Right ventricle myocardium superior (tissue), 1 donor: ENCODE measurements at places on chromosomes 16 and 17. TPM values are rescaled to one million over a fixed set of nuclear protein-coding genes. Genes with fewer than 3 reads are reported as not detected.
A peak's percentile ranks its signal among the peaks of the same experiment; 100 is the strongest.

The SMIM5 gene
- total RNA-seq = 12.5 TPM

The ELMO3 gene
- 0.54 TPM for total RNA-seq

- DNase-seq = peak; percentile 69
Observed at GRCh38 chr16:73794994-73795393, 501.6 kb upstream of the PSMD7 start.

- no peak for DNase-seq
Observed at GRCh38 chr17:32658470-32659418, 172.0 kb downstream of the CDK5R1 start.

GRCh38 chr16:7211781-7212180 lies 120.9 kb upstream of the RBFOX1 start:
- DNase-seq = no peak

DNA sequence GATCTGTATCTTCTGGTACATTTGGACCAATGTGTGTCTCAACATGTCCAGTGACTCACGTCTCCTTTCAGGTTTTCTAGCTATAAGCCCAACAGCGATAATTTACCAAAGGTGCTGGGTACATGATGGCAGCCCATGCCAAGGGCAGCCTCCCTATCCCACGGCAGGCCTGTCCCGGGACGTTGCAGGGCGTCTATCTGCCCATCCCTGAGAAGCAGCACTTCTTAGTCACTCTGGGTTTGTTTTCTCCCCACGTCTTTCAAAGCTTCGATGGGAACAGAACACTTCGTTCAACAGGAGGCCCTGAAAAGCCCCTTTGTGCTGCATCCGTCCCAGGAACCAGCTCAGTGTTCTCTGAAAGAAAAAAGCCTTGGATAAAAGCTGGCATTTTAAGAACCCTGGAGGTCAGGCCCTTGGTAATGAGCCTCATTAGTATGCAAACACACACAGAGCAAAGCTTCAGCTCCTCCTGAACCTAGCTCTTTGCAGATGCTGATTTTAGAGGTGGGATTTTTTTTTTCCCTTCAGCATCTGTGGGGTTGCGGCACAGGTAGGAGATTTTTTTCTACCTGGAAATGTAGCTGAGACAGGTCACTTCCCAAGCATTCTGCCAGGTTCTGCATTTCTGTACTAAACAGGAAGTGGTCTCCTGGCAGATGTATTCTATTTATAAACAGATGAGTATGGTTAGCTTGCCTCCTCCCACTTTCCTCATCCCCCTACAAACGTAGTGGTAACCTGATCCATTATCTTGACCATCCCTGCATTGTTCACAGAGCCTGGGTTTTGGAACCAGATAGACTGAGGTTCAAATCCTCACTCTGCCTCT lies 17.5 kb upstream of the MT4 start:
- DNase-seq = no peak

The TENT4B gene
- 7.7 TPM for total RNA-seq

GRCh38 chr16:87227296-87227951 lies 89.8 kb downstream of the C16orf95 start:
- peak; percentile 58 for DNase-seq

DNA sequence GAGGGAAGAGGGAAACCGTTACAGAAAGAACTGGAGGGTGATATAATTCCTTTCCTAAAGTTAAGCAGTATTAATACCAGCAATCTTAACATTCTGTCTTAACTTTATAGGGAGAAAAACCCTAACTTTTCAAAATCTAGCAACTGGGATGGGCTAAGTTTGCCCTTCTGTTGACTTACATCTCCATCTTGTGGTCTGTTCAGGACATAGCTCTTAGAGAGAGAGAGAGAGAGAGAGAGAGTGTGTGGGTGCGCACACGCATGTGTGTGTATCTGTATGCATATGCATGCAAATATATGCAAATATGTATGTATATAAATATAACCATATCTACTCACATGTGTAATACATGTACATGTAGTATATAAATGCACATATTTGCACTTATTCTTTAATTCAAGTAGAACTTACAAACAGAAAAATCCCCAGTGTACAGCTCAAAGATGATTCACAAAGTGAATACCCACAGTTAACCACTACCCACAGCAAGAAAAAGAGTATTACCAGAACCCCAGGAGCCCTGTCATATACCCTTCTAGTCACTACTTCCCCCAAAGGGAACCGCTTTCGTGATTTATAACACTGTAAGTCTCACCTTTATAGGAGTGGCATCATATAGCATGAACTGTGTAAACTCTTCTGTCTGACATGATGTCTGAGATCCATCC lies 46.5 kb downstream of the STX8 start:
- no peak for DNase-seq

- no peak for DNase-seq
Observed at GRCh38 chr17:5699814-5700213, 115.5 kb upstream of the NLRP1 start.

DNA sequence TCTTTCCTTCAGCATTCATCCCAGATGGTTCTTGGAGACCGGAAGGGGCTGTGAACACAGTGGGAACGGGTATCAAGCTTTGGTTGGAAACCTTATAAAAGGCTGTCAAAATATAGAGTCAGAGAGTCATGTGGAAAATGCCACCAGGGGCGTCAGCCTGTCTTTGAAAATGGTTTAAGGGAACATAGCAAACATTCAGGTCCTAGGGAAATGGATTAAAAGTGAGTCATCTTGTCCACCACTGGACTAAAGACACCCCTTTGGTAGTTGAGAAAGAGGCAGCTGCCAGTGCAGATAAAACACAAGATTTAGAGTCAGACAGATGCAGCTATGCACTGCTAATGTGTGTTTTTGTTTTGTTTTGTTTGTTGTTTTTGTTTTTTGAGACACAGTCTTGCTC lies 47.8 kb upstream of the BCO1 start:
- no peak for DNase-seq

DNA sequence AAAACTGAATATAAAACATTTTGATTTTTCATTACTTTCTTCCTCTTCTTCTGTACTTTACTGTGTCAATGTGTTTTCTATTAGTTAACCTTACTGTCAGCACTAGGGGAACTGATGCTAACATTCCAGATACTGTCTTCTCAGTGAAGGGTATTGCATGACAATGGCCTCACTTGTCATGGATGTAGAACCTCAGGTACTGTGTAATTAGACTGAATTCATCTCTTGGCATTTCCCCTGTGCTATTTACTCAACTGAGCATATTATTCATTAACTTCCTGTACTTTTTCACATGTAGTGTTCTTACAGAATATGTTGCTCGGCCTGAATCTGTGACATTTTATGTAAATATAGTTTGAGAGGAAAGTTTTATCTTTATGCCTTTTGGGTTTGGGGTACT lies 237.0 kb downstream of the CA10 start:
- DNase-seq = no peak

- no peak for DNase-seq
Observed at GRCh38 chr16:89687092-89687940, 827 bp downstream of the CDK10 start.

The RUNDC3A gene
- 0.22 TPM for total RNA-seq

GRCh38 chr16:11792410-11793241 lies 4.4 kb downstream of the ZC3H7A start:
- DNase-seq = no peak
